ENCODE measurements at places on chromosomes 12 and 14.

DNA sequence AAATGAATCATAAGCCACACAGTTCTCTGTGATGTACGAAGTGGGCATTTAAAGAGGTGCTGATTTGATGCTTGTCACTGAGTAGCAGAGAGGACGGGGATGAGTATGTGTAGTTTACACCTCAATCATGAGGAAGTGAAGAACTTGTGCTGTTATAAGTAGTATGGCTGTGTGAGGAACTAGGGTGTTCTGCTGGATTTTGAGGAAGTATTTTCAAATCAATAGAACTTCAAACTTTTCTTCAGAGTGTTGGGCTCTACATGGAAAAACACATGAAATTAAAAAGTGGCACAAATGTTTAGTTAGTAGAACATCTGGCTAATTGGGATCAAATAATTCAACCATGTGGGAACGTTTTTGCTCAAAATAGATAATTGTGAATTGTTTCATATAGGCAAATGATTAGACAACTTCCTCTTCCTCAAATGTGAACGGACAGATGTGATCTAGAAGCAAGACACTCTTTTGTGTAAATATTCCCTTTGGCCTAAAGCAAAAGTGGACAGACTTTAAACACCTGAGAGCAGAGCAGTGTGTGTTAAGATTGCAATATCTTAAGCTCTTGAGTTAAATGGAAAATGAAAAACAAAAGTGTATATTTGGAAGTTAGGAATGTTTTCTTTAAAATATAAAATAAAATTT, 168.5 kb downstream of the NAV3 start:
- DNase-seq: no peak

GRCh38 chr14:95387826-95388445, 68.2 kb upstream of the CLMN start:
- DNase-seq: no peak

GRCh38 chr14:91330856-91331255, 86.4 kb upstream of the GPR68 start:
- DNase-seq: no peak

GRCh38 chr14:65195042-65195719, 92.9 kb upstream of the MAX start:
- no peak for DNase-seq

GRCh38 chr12:106845902-106846301, 71.4 kb downstream of the RIC8B start:
- DNase-seq: no peak

DNA sequence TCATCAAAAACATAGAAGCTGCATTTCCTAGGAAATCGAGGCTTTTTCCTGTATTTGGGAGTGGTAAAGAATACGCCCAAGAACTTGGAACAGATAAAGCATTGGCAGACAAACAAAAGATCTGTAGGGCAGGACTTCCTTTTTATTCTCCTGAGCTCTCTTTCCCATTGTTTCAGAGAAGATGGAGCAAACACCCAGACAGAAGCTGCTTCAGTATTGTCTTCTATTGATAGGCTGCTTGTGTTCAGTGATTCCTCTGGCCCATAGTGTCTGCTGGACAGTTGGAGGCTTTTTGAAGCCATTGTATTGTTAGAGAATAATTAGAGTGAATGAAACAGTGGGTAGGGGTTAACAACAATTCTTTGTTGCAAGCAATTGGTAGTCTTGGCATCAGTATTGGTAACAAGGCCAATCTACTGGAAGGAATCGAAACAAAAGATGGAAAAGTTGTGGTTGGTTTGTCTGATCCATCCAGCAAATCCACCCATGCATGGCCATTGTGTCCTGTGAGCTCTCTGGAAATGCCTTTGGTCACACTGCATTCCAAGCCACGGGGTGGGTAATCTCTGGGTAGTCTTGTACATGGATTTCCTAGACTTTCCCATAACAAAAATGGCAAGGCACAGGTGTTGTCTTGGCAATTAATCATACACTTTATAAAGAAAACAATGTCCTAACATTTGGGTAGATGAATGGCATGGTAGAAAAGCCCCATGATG, 424.8 kb downstream of the RAD51B start:
- no peak for DNase-seq

- no peak for DNase-seq
These were observed 130.8 kb upstream of the CNTN1 start for GRCh38 chr12:40561395-40561966.

- DNase-seq: no peak
These were observed 66.4 kb upstream of the FLRT2 start for GRCh38 chr14:85463512-85463911.

- peak; percentile 43 for DNase-seq
These were observed 1.3 kb upstream of the TSFM start for GRCh38 chr12:57781244-57781643.

DNA sequence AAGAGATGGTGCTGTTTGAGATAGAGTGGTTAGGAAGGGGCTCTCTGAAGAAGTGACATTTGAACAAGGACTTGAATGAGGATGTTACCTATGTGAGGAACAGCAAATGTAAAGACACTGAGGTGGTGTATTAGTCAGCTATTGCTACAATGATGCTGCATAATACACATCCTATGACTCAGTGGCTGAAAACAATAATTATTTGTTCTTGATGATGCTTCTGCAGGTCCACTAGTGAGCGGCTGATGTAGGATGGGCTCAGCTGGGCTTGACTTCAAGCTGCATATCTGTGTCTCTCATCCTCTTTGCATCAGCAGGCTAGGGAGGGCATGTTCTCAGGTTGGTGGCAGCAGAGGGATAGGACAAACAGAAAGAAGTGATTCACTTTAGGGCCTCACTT, 21.4 kb upstream of the CLMN start:
- no peak for DNase-seq

DNA sequence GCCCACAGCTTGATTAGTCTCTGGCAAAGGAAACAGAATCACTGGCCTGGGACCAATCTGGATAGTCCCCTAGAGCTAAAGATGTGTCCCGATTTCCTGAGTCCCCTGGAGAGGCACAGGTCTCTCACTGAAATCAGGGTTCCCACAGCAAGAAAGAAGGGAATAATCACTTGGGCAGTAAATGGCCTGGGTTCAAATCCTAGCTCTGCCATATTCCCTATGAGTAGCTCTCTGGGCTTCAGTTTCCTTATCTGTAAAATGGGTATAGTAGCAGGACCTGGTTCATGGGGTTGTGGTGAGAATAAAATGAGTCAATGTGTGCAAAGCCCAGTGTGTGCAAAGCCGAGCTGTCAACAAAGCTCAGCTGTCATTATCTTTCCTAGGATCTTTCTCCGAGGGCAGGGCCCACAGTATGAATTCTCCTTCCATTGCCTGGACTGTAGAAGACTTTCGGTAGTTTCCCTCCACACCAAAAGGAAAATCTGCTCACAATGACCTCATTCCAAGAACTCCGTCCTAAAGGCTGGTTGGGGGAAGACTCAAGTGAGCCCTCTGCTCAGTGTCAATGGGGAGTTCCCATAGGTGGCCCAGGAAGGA, 12.6 kb upstream of the NCOR2 start:
- no peak for DNase-seq

DNA sequence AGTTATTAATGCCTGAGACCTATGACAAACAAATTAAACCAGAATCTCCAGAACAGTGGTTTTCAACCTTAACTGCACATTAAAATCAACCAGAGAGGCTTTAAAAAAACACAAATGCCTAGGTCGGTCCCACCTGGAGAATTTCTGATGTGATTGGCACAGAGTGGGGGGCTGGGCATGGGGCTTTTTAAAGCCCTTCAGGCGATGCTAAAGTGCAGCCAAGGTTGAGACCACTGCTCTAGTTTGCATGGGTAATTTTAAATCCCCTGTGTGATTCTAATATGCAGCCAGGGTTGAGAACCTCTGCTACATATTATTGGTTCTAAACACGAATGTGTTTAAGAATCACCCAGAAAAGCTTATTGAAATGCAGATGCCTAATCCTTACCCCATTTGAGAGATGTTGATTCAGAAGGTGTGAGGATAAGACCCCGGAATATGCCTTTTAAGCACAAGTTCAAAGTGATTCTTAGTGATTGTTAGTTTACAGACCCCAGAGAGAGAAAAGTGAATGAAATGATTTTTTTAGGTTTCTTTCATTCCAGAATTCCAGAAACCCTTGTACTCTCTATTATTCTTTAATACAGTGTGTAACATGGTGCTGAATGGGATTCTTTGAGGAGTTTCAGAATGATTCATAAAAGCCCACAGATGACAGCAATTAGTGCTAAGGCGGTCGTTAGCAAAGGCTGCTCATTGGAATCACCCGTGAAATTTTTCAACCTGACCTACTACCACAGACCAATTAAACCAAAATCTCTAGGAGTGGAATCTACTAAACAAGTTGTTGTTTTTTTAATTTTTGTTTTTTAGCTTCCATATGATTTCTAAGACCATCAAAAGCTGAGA, 44.9 kb downstream of the LIN7A start:
- no peak for DNase-seq

DNA sequence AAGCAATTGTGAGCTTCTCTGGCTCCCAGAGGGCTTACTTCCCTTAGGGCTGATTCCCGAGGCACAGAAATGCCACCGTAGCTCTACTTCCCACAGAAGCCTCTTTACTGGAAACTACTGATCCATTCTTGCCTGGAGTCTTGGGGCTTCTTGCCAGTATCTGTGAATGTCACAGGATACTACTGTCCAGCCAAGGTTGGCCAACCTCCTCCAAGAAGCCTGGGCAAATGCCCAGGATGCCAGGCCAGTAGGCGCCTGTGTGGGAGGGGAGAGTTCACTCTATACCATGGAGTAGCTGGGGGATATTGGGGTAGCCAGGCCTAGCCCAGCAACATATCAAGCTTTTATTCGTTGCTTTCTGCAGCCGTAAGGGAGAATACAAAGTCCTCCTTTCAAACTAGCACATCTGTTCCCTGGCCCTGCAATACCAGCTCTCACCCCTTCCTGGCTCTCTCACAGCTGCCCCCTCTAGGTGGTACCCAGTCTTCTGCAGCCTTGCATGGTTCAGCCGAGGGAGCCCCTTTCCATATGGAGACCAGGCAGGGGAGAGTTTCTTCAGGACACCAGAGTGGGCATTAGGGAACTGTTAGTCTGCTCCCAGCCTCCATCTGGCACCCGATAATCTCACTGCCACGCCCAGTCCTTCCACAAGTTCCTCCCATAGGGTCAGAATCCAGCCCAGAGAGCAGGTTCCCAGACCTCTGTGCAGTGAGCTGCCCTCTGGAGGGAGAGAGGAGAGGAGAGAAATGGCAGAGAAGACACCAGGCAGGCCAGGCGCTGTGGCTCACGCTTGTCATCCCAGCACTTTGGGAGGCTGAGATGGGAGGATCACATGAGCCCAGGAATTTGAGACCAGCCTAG, 24.3 kb upstream of the PLEK2 start:
- no peak for DNase-seq

DNA sequence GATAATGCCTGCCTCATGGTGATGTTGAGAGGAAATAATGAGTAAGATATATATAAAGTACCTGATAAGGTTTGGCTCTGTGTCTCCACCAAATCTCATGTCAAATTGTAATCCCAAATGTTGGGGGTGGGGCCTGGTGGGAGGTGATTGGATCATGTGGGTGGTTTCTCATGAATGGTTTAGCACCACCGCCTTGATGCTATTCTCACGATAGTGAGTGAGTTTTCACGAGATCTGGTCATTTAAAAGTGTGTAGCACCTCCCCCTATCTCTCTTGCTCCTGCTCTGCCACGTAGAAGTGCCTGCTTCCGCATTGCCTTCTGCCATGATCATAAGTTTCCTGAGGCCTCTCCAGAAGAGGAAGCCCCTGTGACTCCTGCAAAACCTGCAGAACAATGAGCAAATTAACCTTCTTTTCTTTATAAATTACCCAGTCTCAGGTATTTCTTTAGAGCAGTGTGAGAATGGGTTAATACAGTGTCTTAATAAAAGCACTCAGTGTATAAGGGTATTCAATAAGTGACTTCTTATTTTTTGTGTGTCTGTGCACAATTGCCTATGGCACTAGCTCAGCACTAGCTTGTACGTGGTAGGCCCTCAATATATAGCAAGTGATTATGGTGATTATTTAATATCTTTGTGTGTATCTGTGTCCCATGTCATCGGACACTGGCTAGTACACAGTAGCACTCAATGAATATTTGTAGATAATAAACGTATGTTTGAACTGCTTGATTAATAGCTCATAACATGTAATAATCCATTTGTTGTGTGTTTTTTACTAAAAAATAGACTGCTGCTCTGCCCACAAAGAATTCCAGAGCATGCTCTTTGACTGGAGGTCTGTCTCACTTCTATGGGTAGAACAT, 138.1 kb upstream of the LMNTD1 start:
- DNase-seq: no peak

DNA sequence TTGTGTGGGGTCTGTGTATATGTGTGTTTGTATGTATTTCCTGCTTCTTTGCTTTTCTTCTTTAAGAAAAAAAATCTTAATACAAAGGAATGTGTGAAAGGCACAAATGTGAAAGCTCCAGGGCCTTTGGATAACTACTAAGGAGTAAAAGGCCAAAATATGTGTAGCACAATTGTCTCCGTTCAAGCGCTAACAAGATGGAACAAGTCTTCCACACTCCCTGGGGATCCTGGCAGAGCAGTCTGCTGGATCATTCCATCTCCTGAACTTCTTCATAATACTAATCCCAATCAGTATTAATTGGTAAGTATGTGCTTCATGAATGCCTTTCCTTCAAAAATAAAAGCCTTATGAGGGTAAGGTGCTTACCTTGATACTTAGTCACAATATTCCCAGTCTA, 462.5 kb upstream of the TBX3 start:
- DNase-seq: no peak

GRCh38 chr12:111768159-111768895, 1.6 kb downstream of the ALDH2 start:
- DNase-seq: no peak

GRCh38 chr14:39247256-39247655, 13.5 kb downstream of the MIA2 start:
- no peak for DNase-seq

GRCh38 chr12:12612358-12612757, 682 bp downstream of the CREBL2 start:
- peak; percentile 46 for DNase-seq

GRCh38 chr14:102450206-102451063, 59.1 kb downstream of the ANKRD9 start:
- DNase-seq: no peak

DNA sequence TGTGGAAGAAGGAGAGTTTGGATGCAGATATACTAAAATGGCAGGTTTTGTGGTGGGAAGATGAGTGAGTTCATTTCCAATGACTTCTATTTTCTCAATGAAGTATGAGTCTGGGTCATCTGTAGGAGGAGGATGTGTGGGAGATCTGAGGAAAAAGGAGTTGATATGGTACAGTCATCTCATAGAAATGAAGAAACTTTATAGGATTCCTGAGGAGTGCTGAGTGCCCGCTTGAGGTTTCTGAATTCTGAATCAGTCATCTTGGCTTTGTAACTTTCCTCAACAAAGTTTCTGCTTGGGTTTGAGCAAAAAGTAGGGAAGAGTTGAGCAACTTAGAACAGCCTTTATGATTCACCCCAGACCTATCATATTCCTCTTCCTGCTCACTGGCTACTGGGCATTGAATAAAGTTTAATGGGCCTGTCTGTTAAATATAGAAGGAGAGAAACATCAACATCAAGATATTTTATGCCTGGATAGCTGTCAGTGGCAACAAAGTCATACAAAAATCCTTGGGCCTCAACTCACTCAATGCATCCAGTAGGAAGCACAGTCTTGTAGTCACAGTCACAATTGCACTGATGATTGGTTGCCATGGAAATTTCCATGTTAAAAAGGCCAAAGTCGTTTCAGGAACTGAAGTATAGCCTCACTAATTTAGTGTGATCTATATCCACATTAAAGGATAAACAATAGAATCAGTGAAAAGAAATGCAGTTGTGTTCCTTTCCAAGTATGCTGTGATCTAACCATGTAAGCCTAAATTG, 284.7 kb downstream of the DUSP6 start:
- no peak for DNase-seq

All from CD4-positive, alpha-beta memory T cell (primary cell).